ENCODE measurements at places on chromosomes 5 and 9. TPM values are rescaled to one million over a fixed set of nuclear protein-coding genes. Genes with fewer than 3 reads are reported as not detected.
A peak's percentile ranks its signal among the peaks of the same experiment; 100 is the strongest.

- DNase-seq: no peak
Observed at GRCh38 chr9:125749951-125750626, 2.9 kb downstream of the PBX3 start.

DNA sequence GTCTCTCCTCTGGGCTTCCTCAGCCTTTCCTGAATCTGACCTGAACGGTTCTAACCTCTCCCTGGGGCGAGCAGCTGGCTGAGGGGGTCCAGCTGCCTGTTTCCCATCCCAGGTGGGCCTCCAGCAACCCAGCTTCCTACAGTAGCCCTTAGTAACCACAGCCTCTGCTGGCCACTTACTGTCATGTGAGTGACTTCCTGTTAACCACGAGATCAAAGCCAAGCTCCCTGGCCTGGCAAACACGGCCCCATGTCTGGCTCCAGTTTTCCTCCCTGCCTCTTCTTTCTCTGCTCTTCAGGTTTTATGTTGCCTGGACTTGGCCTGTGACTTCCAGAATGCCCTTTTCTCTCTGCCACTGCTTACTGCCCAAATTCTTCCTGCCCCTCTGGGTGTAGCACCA, 47.2 kb upstream of the DAB2IP start:
- peak; percentile 39 for DNase-seq

GRCh38 chr9:70262948-70263347, 4.2 kb downstream of the SMC5 start:
- DNase-seq: no peak

DNA sequence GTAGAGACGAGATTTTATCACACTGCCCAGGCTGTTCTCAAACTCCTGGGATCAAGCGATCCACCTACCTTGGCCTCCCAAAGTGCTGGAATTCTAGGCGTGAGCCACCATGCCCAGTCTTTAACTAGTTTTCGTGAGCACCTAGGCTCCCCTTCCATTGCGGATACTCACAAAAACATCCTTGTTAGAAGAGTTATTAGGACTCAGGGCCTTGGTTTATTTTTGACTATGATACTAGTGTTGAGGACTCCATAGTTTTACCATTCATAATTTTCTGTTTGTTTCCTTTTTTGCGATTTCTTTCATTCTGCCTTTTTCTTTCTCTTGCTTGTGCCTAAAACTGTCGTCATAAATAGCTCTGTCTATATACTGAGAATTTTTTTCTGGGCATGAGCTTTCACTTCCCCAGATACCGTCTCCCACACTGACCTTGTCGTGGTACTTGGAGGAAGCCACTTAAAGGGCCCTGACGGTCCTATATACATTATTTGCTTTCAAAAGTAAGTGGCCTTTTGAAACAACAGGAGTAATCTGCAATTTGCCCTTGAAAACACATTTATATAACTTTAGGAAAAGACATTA, 5.2 kb downstream of the F2R start:
- DNase-seq: no peak

DNA sequence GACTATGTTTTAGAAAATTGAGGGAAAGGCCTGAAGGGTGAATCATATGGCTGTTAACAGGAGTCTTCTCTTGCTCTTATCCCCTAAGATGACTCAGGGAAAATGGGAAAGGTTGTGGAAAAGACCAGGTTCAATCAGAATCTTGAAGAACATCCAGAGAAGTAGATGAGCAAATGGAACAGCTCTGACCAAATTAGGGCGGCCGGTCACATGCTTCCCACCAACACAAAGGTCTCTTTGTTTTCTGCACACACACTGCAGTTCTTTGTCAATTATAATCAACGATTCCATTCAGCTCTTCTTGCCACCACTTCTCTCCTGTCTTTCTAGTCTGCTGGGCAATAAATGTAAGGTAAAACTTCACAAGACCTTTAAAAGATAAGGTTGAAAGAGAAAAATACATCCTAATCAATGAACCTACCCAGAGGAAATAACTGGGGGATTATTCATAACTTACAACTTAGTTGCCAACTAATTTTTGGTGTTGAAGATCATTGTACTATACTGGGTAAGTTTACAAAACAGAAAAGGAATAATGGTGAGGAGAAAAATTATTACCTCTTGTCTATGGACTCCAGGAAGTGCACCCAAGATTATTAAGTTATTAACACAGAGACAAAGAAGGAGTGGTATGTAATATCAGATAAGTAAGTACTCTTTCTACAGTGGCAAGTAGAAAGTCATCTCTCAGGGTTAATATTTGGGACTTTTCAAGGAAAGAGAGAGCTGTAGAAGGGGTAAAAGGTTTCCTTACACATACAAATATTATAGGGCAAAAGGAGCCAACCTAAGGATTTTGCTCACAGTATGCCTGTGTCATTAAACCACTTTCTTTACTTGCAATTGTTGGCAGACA, 441.9 kb upstream of the PIK3R1 start:
- DNase-seq: peak; percentile 24

DNA sequence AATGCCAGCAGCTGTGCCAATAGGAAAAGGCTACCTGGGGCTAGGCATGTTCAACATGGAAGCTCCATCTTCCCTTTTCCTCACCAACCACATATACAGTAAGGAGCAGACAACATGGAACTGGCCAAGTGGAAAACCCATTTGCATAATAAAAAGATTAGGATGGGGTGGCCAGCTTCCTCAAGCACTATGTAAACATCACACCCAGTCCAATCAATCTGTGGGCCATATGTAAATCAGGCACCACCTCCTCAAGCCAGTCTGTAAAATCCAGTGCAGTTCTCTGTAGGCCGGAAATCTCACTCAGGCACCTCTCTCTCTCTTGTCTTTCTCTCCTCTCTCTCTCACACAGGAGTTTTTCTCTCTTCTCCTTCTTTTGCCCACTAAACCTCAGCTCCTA, 360.2 kb upstream of the GRIA1 start:
- DNase-seq: no peak

DNA sequence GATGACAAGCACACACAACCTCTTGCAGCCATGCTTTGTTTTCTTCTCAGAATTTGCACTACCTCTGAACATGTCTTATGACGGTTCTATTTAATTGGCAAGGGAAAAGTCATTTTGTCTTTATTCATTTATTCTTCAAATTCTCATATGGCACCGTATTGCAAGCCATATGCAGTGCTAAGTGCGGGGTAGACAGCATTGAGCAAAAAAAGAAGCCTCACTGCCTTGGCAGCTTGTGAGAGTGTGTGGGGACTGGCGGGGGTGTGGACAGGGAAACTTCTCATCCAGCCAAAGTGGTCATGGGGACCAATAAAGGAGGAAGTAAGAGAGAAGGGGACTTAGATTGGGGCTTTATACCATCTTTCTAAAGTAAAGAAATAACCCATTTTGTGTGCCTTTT, 160.0 kb downstream of the CDH12 start:
- DNase-seq: no peak

- DNase-seq: no peak
Observed at GRCh38 chr9:4717815-4718214, 23.2 kb downstream of the AK3 start.

DNA sequence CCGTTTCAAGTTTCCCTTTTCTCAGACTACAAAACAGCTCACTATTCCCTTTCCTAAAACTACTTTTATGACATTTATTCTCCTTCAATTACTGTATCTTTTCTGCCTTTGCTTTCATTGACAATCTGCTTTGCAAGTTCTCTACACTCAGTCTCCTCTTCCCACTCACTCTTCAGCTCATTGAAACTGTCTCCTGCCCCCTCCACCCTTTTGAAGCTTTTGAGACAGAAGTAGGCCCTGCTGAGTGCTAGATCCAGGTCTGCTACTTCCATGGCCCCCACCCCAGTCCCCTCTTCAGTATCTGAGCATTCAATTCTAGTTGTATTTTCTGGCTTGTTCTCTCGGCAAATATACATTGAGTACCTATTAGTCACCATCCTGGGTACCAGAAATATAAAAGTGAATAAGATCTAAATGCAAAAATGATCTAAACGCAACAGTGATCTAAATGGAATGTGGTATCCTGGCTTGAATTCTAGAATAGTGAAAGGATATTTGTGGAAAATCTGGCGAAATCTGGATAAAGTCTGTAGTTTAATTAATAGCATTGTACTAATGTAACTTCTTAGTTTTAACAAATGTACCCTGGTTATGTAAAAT, 58.4 kb downstream of the OR2K2 start:
- DNase-seq: no peak

DNA sequence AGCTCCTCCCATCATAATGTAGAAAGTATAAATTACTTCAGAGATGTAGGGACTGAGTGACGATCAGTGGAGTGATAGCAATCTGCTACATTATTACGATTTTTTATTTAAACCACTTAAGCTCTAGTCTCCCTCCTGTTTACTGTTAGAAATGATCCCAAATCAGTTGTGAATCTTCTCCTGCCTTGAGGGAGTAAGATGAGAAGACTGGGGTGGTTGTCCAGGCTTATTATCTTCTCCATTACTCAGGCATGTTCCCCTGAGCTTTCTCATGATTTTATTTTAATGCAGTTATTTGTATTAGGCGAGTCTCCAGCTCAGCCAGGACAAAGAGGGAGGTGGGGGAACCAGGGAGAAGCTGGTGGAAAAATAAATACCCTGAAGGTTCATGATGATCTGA, 48.2 kb upstream of the CTNNA1 start:
- no peak for DNase-seq

GRCh38 chr5:28743025-28743715, 1704.8 kb upstream of the CDH9 start:
- no peak for DNase-seq

DNA sequence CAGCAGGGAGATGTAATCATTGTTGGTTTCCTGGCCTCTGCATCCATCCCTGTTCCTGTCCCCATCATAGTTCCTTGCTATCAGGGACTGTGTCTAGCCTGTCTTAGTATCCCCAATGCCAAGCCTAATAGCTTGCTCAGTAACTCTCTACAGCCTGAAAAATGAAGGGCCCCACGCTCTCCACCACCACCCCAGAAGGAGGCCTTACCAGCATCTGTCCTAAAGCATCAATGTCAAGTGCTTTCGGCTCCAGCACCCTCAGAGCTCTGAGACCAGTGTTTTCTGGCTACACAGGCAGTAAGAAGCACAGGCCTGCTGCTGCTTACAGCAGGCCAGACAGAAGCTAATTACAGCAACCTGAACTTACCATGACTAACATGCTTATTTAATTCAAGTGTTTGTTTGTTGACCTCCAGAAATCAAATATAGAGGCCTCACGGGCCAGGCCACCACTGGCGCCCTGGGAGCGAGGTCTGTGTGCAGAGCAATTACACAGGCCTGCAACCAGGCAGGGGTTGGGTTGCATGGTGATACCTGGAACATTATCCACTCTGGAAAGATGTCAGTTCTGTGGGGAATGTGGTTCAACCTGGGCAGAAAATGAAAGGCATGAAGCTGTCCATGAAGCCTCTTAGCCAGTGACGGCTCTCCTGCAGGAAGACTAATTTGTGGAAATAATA, 124.3 kb downstream of the SLC1A3 start:
- no peak for DNase-seq

GRCh38 chr9:91623004-91623403, 199.4 kb upstream of the NFIL3 start:
- DNase-seq: no peak

GRCh38 chr5:35835796-35836742, 20.6 kb upstream of the IL7R start:
- no peak for DNase-seq

DNA sequence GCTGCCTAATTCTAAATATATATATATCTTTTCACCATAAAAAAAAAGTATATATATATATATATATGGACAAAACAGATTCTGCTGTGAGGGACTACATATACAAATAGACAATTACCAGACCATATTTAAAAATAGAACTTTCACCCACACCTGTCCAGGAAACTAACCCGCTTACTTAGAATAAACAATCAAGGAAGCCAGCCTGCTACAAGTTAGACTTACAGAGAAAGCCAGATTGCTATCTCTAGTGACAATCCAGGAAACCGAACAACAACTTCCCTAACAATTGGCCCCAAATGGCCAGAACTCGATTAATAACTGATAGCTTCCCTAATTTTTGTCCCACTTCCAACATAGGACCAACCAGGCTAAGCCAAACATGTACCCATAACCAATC, 5.9 kb downstream of the GLDC start:
- DNase-seq: no peak

MLLT3 gene
- total RNA-seq: 2.1 TPM

ROR2 gene
- total RNA-seq: 2.8 TPM

IFNA17 gene
- total RNA-seq: not detected

SUSD3 gene
- 0.40 TPM for total RNA-seq

CNTNAP3 gene
- total RNA-seq: 10.2 TPM

SV2C gene
- 0.03 TPM for total RNA-seq
